ENCODE measurements at places on chromosomes 5 and 9. TPM values are rescaled to one million over a fixed set of nuclear protein-coding genes. Genes with fewer than 3 reads are reported as not detected.

GRCh38 chr5:37721447-37721871 lies 118.4 kb downstream of the GDNF start:
- no peak for DNase-seq

- no peak for DNase-seq
Measured at GRCh38 chr5:76199336-76200318, 116.4 kb downstream of the SV2C start.

DNA sequence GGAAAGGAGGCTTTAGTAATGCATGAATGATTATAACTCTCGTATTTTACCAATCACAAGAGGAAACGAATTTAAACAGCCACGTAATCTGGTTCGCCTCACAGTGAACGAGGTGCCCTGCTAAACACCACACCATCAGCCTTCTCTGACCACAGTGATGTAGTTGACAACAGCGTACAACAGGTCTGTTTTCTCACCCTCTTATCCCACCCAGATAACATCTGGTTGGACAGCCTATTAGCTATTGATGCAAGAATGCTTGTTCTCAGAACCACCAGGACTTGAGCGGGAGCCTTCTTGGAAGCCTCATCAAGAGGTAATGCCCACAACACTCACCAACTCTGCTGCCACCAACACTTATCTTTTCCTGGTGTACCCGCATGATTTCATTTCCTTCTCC lies 23.3 kb downstream of the SLC1A3 start:
- no peak for DNase-seq

DNA sequence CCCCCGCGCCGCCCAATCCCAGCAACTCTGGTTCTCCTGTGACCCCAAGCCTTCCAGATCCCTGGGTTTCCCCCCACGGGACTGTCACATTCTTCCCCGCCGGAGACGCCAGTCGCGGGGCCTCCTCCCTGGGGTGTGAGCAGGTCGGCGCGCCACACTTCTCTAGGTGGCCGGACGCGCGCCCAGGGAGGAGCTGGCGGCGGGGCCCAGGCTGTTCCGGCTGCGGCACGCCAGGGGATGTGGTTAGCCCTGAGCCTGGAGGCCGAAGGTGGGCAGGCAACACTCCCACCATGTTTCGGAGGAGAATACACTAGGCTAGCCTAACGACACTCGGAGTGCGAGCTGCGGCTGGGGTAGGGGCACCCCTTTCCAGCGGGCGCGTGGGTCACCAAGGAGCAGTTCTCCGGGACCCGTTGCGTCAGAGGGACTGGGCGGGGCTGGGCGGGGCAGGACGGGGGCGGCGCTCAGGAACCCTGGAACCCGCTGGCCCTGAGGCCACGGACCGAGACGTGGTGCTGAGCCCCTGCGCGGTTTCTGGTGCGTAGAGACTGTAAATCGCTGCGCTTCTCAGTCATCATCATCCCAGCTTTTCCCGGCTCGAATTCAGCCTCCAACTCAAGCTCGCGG lies at the start of gene SLC27A6:
Gene SLC27A6 (plus strand): TSS at position 478 of the 627 bp plus-strand sequence. CDS start 650 bp downstream, outside the sequence.
- no peak for DNase-seq

DNA sequence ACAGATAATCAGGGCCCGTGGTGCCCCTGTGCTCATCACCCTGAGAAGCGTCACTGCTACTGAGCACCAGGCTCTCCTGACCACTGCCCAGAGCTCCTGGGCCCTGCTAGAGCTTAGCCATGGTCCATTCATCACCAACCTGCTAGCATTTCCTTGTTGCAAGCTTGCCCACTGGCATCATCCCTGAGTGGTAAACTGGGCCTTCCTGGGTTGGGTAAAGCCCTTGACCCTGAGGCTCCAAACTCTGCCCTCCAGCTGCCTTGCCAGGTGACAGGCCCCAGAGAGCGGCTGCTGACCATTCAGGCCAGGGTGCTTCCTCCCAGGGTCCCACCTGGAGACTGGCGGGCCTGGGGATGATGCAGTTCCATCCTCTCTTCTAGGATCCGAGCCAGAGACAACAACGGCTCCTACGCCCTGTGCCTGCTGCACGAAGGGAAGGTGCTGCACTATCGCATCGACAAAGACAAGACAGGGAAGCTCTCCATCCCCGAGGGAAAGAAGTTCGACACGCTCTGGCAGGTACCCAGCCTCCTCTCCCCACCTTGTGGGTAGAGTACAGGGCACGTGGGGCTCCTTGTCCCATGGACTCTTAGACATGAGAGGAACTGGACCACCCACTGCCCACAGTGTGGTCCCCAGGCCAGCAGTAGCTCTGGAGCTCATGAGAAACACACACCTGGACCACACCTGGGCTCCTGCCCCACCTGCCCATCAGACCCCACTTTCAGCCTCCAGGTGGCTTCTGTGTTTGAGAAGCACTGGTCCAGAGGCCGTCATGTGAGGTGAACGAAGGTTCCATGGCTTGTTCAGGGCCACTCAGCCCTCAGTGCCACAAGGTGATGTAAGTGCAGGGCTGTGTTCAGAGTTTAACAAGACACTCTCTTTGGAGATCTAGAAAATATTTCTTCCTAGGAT lies 60.5 kb downstream of the SYK start:
- peak; percentile 76 for DNase-seq

- DNase-seq = no peak
Measured at GRCh38 chr5:158458086-158458485, 599.1 kb upstream of the CLINT1 start.

DNA sequence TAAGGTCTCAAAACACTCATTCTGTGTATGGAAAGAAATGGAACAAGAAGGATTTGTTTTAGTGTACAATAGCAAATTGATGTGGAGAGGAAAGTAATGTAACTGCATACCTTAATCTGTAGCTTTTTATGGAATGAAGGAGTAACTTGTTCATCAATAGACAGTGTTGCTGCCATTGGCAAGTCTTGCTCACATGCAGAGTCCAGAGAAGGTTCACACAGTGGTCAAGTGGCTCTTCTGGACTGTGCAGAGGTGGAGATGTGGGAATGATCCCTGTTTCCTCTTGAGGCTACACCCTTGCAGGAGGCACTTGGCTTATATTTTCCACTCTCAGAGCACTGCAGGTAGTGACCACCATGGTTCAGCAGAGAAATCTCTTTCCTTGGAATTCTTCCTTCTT lies 132.9 kb upstream of the ANKH start:
- DNase-seq = no peak

GRCh38 chr9:4594545-4594944 lies 67.5 kb upstream of the PLPP6 start:
- no peak for DNase-seq

DNA sequence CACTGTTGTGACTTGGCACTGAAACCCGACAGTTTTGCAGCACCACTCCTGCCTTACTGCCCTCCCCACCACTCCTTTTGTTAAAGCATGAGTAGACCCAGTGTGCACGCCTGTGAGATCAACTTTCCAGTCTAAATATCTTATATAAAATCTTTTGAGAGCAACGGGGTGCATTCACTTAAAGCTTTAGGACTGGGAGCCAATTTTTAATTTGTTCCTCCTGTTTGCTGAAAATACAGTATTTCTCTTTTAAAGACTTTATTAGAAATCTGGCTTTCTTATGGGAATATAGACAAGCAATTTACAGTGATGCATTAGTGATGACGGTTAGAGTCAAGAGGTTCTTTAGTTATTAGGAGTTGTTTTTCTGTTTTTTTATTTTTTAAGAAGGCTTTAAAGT lies 397.5 kb downstream of the TMEM167A start:
- no peak for DNase-seq

GRCh38 chr5:175859916-175860315 lies 11.5 kb upstream of the CPLX2 start:
- no peak for DNase-seq

DNA sequence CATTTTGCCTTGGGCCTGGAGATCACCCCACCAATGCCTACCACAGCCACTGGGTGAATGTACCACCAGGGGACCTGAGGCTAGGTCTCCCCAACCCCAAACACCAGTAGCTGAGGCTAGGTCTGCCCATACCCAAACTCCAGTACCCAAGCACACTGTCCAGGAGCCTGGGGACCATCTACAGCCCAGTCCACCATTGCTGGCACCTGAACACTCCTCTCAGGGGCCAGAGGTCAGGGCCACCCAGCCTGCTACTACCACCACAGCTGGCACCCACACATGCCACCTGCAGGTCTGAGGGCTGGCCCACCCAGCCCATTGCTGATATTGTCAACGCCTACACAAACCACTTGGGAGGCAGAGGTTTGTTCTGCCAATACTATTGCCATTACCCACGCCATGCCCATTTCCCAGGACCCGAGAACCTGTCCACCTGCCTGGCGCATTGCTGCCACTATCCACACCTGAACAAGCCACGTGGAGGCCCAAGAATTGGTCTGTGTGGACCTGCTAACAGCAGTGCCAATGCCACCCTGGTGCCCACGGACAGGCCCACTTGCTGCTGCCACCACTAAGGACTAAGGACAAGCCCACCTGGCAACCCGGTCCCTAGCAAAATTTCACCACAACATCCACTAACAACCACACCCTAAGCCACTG lies 59.2 kb downstream of the ZDHHC21 start:
- DNase-seq = no peak

DNA sequence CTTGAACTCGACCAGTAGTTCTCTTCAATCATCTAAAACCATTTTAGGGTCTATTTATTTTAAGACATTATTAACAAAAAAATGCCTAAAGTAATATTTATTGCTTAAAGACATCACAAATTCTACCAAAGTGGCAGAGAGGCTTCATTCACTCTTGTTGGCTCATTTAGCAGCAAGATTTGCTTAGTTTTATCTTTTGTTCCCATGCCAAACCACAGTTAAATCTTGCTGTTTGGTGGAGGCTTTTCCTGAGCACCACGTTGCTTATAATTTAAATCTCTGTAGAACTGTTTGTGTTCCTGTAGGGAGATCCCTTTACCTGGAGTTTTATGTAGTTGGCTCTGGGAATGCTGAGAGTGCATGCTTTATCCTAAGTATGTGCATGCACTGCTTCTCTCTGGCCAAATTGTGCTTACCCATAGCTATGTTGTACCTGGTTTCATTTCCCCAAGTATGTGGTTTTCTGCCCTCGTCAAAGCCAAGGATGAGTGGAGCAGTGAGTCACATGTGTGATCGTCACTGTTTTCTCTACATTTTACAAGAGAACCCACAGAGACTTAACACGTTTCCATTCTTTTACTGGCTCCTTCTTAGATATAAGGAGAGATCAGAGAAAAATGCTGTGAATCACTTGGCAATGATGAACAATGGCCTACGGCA lies 42.1 kb upstream of the MAST4 start:
- no peak for DNase-seq

DNA sequence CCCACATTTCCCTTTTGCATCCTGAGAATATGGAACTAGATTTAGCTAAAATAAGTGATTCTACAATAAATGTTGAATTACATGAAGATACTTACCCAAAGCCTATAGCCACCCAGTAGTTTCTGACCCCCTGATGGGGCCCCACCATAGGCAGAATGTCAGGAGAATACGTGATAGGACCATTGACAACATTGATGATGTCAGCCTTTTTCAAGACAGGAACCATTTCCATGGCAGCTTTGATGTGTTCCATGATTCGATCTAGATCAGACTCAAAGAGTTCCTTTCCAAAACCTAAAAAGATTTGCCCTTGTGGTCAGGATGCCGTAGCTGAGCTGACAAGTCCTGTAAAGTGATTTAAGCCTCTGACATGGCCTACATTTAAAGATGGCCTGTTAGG lies 27.3 kb downstream of the DMGDH start:
- DNase-seq = no peak

- DNase-seq = no peak
Measured at GRCh38 chr5:132099076-132099748, 25.6 kb downstream of the CSF2 start.

DNA sequence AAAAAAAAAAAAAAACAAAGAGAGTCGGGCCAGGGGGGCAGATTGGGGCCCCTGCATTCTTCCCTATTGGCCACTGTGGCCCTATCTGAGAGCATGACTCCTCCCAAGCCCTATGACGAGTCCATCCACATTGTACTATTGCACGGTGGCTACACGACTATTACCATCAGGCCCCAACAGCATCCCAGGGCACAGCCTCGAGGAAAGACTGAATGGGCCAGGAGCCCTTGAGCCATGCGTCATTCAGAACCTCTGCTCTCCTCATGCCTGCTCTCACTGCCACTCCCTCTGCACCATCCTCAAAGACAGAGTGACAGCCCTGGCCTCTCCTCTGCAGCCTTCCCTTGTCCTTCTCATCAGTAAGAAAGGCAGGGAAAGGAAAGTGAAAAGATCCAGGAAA lies 20.2 kb upstream of the ORM1 start:
- DNase-seq = peak; percentile 74

GRCh38 chr9:91179237-91180138 lies 182.2 kb downstream of the AUH start:
- DNase-seq = peak; percentile 84

GRCh38 chr5:159131951-159132350 lies 32.2 kb upstream of the EBF1 start:
- DNase-seq = no peak

- no peak for DNase-seq
Measured at GRCh38 chr5:75338408-75338807, 1.4 kb downstream of the HMGCR start.

- DNase-seq = no peak
Measured at GRCh38 chr9:88536951-88537760, 2.2 kb downstream of the NXNL2 start.

DNA sequence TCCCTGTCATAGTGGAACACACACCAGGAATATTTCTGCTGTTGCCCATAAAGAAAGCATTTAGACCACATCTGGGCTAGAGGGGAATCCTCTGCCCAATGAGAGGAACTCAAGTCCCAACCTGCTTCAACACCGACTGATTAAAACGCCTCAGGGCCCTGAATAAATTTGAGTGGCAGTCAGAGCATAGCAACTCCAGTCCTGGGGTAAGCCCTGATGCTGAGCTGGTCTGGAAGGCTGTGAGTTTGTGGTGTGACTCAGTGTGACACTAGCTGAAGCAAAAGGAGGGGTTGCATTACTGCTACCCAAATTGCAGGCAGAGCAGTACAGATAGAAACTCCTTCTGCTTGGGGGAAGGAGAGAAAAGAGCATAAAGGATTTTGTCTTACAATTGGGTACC lies 148.3 kb downstream of the PRDM9 start:
- no peak for DNase-seq

DNA sequence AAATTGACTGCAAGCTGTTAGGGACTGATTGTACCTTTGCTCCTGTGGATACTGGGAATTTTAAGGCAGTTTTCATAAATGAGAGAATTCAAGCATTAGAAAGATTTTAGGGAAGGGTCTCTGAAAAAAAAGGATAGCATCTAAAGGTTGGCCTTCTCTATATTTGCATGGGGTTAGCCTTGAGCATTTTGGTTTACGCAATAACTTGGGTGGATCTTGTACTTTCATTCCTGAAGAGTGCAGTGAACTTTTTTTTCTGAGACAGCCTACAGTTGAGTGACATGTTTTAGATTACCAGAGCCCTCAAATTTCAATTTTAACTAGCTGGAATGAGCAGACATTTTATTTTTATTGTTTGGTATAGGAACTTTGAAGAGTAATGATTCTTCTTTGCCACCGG lies 91.6 kb upstream of the NR3C1 start:
- no peak for DNase-seq

Gene ERCC6L2
- 59.2 TPM for total RNA-seq

Gene TMEM8B
- total RNA-seq = 11.3 TPM

Gene SLC4A9
- total RNA-seq = 0.25 TPM

Gene SURF4
- 112 TPM for total RNA-seq

Gene FAM78A
- 2.5 TPM for total RNA-seq

Gene FOXD4
- total RNA-seq = not detected
